ENCODE measurements at places on chromosomes 2 and 18.

DNA sequence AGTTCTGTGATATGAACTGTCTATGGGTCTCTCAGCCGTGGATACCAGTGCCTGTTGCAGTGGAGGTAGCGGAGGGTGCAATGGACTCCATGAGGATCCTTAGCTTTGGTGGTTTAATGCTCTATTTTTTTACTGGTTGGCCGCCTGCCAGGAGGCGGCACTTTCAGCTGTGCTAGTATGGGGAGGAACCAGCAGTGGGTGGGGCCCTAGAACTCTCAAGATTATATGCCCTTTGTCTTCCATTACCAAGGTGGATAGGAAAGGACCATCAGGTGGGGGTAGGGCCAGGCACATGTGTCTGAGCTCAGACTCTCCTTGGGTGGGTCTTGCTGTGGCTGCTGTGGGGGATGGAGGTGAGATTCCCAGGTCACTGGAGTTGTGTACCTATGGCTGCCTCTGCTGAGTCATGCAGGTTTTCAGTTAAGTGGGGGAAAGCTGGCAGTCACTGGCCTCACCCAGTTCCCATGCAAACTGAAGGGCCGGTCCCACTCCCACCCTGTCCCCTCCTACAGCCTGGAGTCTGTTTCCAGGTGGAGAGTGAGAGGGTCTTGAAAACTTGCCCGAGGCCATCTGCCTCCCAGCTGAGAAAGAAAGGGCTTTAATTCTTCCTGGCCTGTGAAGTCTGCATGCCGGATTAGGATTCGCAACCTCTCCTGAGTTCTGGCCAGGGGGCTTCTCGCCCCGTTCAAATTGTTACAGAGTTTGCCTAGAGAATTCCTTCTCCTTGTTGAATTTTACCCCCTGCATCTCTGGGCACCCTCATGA, 14.5 kb downstream of the KCNS3 start:
- no peak for DNase-seq

- no peak for DNase-seq
These were observed 25.5 kb upstream of the SAP130 start for GRCh38 chr2:128053331-128053730.

GRCh38 chr2:203817147-203817546, 50.4 kb upstream of the CTLA4 start:
- DNase-seq, result no peak

- no peak for DNase-seq
These were observed 42.9 kb upstream of the LPIN2 start for GRCh38 chr18:3055816-3056215.

DNA sequence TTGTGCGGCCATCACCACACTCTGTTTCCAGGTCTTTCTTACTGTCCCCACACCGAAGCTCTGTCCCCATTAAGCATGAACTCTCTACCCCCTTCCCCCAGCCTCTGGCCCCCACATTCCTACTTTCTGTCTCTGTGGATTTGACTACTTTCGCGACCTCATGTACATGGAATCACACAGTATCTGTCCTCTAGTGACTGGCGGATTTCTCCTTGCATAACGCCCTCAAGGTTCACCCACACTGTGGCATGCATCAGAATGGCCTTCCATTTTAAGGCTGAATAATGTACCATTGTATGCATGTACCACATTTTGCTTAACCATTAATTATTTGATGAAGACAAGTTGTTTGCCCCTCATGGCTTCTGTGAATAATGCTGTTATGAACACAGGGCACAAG, 467.6 kb upstream of the HS6ST1 start:
- DNase-seq, result no peak

DNA sequence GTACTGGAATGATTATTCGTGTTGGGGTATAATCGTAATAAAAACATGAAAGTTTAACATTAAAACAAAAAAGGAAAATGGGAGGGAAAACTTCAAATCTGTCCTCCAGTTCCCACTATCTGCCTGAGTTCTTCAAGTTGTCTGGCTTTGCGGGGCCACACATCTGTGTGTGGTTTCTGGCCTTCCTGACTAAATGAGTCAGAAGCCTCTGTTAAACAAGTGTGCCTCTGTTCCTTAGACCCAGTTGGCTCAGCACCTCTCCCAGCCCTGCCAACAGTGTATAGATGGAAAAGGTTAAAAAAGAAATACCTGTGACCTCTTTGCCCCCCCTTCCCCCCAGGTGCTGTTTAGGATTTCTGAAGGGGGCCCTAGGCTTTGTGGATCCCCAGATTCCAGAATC, 30.2 kb downstream of the XDH start:
- DNase-seq, result no peak

DNA sequence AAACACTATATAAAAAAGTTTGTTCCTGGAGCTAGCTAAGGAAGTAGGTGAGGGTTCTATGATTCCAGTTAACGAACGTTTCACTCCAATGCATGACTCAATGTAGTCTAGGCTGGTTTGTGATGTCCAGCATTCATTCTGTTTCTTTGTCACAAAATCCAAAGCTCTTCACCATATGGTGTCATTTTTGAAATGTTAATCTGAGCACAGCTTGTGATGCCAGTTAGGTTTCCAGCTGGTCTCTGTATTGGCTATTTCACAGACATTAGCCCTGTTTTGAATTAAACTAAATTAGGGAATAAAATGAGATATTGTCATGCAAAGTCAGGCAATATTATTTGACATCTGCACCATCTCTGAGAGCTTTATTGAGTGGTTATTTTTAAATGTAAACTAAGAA, 159.4 kb downstream of the RBM43 start:
- DNase-seq, result no peak

DNA sequence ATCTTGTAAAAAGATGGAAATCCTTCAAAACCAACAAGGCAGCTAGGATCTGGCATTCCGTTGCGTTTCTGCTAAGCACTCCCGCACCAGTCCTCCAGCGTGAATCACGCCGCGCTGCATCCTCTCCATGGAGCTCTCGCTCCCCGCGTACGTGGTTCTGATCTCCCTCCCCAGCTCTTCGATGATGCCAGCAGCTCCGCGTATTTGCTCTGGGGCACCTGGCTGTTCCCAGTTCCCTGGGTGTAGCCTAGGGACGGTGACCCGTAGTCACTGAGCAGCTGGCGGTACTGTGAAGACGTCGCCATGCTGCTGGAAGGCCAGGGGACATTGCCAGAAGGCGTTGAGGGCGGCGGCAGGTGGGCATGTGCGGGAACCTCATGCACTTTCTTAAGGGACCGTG, 407.5 kb downstream of the RNF144A start:
- no peak for DNase-seq

- DNase-seq, result no peak
These were observed 125.0 kb downstream of the SPHKAP start for GRCh38 chr2:228056293-228057097.

DNA sequence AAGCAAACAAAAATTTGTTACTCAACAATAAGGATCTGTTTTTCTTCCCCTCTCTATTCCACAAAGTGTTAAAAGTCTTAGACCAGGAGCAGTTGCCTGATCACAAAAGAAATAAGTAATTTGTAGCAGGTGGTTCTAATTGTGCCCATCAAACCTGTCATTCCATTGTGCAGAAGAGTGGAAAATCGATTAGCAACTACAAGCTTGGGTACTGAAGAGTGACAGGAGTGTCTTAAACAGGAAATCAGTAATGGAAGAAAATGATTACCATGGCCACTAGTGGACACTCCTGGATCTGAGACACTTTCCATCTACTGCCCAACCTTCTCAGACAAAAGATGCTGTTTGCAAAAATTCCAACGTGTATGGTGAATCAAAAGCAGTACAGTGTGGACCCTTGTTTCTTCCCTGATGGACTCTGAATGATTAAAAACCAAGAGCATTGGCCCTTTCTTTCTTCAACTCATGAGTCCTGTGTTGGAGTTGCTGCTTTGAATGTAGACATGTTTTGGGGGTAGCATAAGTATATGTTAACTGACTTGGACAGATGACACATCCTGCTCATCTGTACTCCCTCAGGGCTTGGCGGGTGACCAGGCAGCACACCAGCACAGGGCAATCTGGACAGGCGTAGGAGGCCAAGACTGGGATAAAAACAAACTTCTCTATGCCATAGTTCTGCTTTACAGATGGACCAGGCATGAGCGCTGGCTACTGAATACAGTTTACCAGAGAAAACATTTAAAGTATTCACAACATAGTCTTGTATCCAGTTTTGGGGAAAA, 51.9 kb downstream of the PLA2R1 start:
- no peak for DNase-seq

GRCh38 chr2:70855667-70856066, 20.1 kb upstream of the CD207 start:
- DNase-seq, result no peak

DNA sequence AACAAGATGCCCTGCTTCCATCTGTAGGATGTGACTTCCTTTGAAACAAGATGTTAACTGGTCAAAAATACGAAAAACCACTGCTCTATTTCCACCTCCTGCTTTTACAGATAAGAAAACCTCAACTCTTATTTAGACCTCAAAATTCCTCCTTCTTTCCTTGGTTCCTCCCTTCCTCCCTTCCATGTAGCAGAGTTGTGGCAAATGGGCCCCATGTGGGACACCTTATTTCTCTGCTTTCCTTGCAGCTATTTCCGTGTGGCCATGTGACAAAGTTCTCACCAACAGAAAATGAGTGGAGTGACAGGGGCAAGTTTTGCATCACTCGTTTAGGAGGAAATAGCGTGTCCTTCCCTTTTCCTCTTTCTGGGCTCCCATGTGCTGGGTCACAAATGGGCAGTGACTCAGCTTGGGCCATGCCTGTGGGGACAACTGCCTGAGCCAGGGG, 69.4 kb upstream of the SMAD2 start:
- DNase-seq, result no peak

DNA sequence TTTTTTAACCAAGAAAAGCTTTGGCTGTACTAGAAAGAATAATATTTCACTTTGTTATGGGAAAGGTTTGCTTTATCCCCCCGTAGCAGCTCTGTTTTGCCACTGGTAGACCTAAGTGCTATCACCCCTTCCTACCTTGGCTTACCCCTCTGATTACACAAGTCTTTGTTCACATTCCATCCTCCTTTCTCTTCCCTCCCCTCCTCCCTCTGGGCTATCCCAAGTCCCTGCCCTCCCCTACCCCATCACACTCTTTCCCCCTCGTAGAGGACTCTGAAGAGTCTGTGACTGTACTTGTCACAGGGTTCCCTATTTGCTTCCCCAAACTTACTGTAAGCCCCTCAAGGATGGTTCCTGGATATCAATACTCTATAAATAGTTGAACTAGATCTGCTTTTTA, 152.9 kb upstream of the NOSTRIN start:
- DNase-seq, result no peak

GRCh38 chr2:127138281-127138680, 31.3 kb upstream of the BIN1 start:
- no peak for DNase-seq

DNA sequence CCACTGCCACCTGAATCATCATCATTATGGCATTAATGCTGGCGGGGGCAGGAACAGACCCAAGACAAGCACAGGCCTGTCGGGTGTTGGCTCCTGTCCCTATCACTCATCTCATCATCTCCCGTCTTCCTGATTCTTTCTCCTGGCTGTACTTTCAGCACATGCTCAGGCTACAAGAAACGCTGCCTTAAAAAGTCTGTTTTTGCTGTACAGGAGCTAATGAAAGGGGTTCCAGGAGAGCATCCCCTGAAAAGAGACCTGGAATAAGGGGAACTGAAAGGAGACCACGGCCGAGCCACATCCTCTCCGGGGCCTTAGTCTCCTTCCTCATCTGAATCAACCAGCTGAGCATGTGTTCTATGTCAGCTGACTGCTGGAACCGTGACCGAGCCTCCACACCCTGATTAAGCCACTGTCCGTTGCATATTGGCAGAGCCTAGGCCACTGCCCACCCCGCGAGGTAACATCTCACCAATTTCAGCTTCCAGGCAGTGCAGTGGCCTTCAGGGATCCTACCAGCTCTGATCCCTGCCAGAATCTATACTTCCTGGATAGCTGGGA, 62.6 kb downstream of the DNMT3A start:
- peak; percentile 68 for DNase-seq

DNA sequence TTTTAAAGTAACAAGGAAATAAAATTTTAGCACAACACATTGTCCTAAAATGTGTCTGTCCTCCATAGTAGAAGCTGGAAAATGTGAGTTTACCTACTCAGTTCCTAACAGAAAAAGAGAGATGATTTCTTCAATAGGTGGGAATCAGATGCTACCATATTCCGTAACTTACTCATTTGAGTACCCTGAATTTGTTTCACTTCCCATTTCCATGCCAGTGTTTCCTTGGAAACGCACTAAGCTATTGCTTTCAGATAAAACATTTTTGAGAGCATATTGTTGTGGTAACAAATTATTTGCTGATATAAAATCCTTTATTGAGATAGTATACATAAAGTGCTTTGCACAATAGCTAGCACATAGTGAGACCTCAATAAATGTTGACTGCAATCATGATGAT, 137.5 kb upstream of the BARD1 start:
- DNase-seq, result no peak
